ENCODE measurements at places on chromosomes 5 and 9.
A peak's percentile ranks its signal among the peaks of the same experiment; 100 is the strongest.

DNA sequence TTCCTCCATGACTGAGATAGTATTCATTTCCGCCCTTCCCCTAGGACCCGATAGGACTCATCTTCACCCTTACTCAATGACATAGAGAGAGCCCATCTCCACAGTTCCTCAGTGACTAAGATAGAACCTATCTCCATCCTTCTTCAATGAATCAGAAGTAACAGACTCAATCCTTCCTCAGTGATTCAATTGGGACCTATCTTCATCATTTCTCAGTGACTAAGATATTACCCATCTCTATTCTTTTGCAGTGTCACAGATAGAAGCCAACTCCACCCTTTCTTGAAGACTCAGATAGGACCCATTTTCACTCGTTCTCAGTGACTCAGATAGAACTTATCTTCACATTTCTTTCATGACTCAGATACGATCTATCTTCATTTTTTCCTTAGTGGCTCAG lies 164.6 kb downstream of the FBXO4 start:
- no peak for DNase-seq

DNA sequence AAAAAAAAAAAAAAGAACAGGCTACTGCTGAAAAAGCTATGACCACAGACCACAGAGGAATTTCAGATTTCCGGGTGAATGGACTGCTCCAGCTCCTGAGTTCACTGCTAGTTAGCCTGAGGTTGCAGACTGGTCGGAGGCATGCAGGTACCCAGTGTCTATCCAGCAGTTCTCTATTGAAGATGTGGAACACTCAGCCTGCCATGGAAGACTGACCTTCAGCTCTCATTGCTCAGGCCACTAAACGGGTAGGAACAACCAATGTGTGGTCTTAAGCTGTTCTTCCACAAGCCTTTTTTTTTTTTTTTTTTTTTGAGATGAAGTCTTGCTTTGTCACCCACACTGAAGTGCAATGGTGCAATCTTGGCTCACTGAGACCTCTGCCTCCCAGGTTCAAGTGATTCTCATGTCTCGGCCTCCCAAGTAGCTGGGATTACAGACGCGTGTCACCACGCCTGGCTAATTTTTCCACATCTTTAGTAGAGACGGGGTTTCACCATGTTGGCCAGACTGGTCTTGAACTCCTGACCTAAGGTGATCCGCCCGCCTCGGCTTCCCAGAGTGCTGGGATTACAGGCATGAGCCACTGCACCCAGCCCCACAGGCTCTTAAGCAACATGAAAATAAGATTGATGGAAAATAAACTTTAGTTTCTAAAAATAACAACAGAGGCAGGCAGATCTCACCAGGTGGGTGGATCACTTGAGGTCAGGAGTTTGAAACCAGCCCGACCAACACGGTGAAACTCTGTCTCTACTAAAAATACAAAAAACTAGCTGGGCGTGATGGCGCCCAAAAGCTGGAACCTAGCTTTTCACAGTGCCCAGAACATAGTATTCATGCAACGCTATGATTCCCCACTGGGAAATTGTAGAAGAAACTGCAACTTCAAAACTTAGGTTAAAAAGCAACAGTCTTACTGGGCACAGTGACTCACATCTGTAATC lies 20.0 kb upstream of the NPM1 start:
- peak; percentile 52 for DNase-seq

DNA sequence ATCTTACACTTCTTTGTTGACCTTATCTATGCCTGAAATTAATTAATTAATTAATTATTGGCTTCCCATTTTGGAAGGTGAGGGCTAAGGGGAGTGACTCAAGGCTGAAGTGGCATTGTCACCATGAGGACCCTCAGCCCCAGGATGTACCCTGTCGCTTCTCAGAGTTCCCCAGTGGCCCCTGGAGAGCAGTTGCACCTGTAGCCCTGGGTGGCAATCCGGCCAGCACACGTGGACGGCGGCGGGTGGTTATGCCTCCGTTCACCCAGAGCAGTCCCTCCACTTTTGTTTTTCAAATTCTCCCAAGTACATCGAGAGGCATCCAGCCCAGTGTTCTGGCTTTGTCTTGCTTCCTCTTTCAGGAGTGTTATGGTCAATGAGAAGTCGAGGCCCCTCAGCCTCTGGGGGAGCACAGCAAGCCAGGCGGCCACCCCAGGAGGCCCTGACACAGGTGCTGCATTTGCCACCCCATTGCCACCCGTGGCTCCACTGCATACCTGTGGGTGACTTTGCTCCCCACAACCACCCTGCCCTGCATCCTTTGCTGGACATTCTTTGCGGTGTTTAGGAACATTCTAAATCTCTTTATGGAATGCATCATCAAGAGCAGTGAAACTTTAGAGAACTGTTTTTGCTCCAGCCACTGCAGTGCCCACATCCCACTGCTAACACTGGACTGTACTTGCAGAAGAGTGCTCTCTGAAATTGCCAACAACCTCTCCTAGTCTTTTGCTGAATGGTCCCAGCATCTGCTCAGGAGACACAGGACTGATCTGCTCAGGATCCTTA lies 11.5 kb upstream of the IRX2 start:
- DNase-seq = no peak

- DNase-seq = peak; percentile 27
These were observed 77.6 kb downstream of the UGCG start for GRCh38 chr9:111974092-111974681.

DNA sequence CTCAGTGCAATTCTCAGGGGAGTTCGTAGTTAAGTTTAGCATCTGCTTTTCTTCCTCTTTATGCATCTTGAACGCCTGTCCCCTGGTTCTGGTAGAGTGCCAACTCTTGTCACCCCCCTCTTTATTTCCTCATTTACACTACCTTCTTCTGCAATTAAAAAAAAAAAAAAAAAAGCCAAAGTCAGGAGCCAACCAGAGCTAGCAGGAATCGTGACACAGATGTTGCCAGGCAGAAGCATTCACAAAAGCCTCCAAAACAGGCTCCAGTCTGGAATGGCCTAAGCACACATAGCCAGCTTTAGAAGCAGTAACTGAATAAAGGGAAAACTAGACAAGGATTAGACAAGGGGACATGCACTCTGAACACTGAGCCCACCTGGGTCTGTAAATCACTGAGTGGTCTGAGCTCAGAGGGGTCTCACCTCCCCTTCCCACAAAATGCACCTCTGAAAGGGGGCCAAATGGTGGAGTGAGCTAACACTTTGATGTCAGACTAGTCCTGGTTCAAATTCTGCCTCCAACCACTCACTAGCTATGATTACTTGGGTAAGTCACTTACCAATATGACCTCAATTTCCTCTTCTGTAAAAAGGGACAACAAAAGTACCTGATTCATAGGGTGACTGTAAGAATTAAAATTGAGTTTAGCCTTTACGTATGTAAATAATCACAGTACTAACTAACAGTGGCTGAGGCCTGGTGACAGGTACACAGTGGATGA lies 2.0 kb downstream of the CD74 start:
- DNase-seq = peak; percentile 66

DNA sequence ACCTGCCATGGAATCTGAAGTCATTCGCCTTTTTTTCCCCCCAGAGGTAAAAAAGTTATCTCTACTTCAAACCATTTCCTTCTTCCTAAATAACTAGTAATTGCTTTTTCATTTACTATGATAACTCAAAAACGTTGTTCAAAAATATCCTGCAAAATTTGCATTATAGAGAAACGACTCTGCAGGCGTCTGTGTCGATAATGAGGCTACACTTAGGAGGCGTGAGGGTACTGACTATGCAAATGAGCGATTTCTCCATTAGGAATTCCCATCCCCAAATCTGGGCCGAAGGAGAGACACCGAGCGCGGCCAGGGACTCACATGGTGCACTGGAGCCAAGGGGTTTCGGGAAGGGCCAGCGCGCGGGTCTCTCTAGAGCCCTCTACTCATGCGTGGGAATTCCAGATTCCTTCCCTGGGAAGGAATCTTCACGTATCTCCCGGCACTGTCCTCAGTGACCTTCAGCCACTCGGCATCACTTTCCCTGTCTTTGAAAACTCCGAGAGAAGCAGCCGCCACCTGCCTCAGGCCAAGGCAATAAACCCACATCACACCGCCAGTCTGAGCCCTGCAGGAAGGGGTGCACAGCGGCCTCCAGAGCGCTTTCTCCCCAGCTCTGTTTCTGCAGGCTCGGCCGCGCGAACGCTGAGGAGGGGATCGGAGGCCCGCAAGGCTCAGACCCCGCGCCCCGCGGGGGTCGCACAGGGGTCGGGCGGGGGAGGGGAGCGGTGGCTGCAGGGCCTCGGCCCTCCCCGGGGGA lies 718 bp upstream of the DENND4C start:
- peak; percentile 63 for DNase-seq
